ENCODE measurements at places on chromosomes 13 and 19. TPM values are rescaled to one million over a fixed set of nuclear protein-coding genes. Genes with fewer than 3 reads are reported as not detected.

Gene N4BP2L1
- 13.2 TPM for total RNA-seq

Gene ZNF865
- 4.0 TPM for total RNA-seq

Gene ZBTB45
- total RNA-seq, result 14.3 TPM

Gene CFAP97D2
- not detected for total RNA-seq

Gene ANKRD24
- total RNA-seq, result 0.27 TPM

Gene N4BP2L2
- total RNA-seq, result 57.6 TPM

Gene GRWD1
- 41.2 TPM for total RNA-seq

Gene TRPM4
- 2.2 TPM for total RNA-seq

Gene CAPN12
- total RNA-seq, result 4.8 TPM

Gene RASAL3
- total RNA-seq, result 66.8 TPM

Gene KCTD4
- total RNA-seq, result not detected

Gene SOHLH2
- total RNA-seq, result 0.54 TPM

Gene KPTN
- total RNA-seq, result 6.7 TPM

Gene CYP4F3
- 0.27 TPM for total RNA-seq

Gene SSC5D
- 0.27 TPM for total RNA-seq

Gene ZNF791
- 9.4 TPM for total RNA-seq

Gene AP1M2
- 0.27 TPM for total RNA-seq

Gene TMEM221
- under 0.01 TPM for total RNA-seq

Gene CYSLTR2
- 9.7 TPM for total RNA-seq

Gene TSHZ3
- 0.81 TPM for total RNA-seq

Gene EBI3
- total RNA-seq, result 0.27 TPM

Gene KCNC3
- total RNA-seq, result 0.27 TPM

Gene MUC16
- total RNA-seq, result under 0.01 TPM

Gene KLF12
- total RNA-seq, result 10.8 TPM

Gene AZU1
- total RNA-seq, result 5.4 TPM
